ENCODE measurements at places on chromosomes 2 and 18. TPM values are rescaled to one million over a fixed set of nuclear protein-coding genes. Genes with fewer than 3 reads are reported as not detected.

IGFBP5 gene
- total RNA-seq: 548 TPM

DOK1 gene
- 22.8 TPM for total RNA-seq

SERPINB12 gene
- total RNA-seq: not detected

TET3 gene
- total RNA-seq: 22.3 TPM

STAT4 gene
- total RNA-seq: 6.6 TPM

GKN1 gene
- 380 TPM for total RNA-seq

SLC5A7 gene
- not detected for total RNA-seq

VWA3B gene
- total RNA-seq: 4.9 TPM

IL36A gene
- not detected for total RNA-seq

MEIS1 gene
- 172 TPM for total RNA-seq

Measured in stomach (tissue), 19 donors.